Endothelial cell of umbilical vein (primary cell): ENCODE measurements at places on chromosomes 12 and 14. TPM values are rescaled to one million over a fixed set of nuclear protein-coding genes. Genes with fewer than 3 reads are reported as not detected.

DNA sequence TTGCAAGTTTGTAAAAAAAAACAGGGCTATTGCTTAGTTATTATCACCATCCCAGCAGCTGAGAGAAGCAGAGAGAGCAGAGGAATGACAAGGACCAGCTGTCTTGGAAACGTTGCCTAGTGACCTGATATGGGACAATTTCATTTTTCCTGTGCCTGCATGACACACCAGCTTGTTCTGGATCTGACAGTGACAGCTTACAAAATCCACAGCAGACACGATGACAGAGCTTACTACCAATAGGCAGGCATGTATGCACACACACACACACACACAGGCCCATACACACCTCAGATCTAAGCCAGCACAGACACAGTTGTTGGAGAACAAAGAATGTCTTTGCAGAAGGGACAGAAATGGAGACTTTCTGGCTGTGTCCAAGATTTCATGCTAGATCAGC is 25.4 kb downstream of the HSPB8 start:
- DNase-seq, result no peak

HECTD1 gene
- total RNA-seq, result 173 and 181 TPM in 2 replicates

- DNase-seq, result no peak
These were observed 551.0 kb downstream of the DIO2 start for GRCh38 chr14:79660053-79660939.

DNA sequence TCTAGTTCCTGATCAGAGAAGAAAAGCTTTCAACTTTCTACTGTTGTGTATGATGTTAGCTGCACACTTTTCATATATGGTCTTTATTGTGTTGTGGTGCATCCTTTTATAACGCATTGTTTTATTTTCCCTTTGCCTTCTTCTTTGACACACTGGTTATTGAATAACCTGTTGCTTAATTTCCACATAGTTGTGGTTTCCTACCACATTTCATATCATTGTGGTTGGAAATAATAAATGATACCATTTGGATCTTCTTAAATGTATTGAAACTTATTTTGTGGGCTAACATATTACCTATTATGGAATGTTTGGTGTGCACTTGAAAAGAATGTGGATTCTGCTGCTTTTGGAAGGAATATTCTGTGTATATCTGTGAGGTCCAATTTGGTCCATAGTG is 64.9 kb downstream of the GPHN start:
- DNase-seq, result no peak

DNA sequence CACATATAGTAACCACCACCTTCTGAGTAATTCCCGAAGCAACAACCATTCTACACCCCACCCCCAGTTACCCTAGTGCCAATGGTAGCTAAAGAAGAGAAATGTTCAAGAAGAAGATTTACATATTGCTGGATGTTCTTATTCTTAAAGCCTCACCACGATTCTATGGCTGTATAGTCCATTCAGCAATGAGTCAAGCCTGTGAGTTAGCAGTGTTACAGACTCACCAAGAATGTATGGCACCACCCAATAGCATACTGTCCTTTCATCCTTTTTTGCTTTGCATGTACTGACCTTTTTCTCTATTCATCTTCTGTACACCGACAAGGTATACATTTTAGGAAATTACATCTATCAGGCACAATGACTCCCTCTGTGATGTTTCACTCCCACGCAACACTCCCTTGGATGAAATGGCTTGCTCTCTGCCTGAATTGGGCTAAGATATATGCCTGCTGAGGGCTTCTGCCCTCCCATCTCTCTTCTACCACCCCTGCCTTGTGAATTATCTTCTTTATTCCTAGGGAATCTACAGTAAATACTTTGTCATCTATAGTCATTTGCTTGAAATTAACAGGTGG is 945.8 kb downstream of the DIO2 start:
- DNase-seq, result no peak

GRCh38 chr12:83042441-83043200 is 355.9 kb downstream of the TMTC2 start:
- DNase-seq, result no peak

DNA sequence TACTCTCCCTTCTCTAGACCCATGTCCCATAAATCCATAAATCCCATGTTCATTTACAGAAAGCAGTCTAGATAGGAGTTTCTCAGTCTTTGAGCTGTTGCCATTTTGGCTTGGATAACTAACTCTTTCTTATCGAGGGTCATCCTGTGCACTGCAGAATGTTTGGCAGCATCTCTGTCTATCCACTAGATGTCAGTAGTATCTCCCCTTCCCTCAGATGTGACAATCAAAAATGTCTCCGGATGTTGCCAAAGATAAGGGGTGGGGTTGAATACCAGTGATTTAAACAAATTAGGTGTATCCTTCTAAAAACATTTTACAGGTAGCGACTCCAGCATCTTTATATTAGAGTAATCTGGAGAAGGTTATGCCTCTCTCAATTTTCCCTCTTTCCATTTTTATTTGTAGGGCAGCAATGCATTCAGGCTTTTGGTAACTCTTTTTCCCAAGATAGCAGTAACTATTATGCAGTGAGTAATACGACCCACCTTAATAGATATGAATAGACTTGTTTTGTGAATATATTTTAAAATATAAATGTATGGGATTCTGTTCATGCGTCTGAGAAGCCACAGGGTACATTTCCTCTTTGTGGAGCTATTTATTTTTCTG is 100.7 kb downstream of the LRRK2 start:
- peak; percentile 27 for DNase-seq

DNA sequence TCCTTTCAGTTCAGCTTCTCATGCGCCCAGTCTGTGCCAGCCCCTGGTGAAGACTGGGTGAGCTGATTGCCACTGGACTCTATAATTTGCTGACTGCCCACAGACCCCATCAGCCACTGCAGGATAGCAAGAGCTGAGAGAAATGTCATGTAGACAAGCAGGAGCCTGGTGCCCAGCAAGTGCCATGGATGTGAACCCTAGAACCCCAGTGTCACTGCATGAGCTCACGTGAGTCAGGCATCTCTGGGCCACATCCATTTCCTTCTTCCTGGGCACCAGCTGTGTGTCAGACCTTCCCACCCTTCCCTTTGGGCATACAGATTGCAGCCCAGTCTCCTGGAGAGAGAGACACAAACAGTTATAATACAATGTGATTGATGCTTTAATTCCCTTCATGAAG is 73.8 kb downstream of the NTF3 start:
- DNase-seq, result no peak

- no peak for DNase-seq
These were observed 2.4 kb downstream of the ULK1 start for GRCh38 chr12:131896811-131897270.

- DNase-seq, result no peak
These were observed 8.0 kb downstream of the IL23A start for GRCh38 chr12:56346675-56347074.

GRCh38 chr14:40188006-40188405 is 755.8 kb upstream of the FBXO33 start:
- no peak for DNase-seq

ZNF891 gene
- total RNA-seq, result 1.2 and 1.5 TPM in 2 replicates

- peak; percentile 35 for DNase-seq
These were observed 211.9 kb upstream of the FAR2 start for GRCh38 chr12:28937196-28937595.

DNA sequence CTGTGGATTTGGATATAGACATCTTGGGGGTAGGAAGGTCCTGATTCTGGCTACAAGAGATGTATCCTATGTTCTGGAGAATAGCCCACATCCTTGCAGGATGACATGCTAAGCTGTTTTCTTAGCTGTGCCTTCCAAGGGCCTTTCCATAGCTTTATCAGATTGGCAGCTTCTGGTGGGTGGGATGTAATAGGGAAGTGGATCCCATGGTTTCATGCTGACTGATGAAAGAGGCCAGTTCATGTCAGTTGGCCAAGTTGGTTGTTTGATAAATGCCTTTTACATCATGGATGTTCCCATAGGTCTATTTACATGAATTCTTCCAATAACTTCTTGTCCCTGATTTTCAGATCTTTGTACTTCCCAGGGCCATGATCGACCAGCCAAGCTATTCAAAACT is 169.1 kb upstream of the RMST start:
- no peak for DNase-seq

- no peak for DNase-seq
These were observed 11.8 kb upstream of the WSCD2 start for GRCh38 chr12:108117163-108117849.

GRCh38 chr14:73997944-73998447 is 21.1 kb downstream of the ENTPD5 start:
- no peak for DNase-seq

GRCh38 chr14:68337279-68337678 is 455.6 kb downstream of the ZFP36L1 start:
- DNase-seq, result no peak

GRCh38 chr12:132444957-132445883 is 44.7 kb upstream of the FBRSL1 start:
- no peak for DNase-seq

DNA sequence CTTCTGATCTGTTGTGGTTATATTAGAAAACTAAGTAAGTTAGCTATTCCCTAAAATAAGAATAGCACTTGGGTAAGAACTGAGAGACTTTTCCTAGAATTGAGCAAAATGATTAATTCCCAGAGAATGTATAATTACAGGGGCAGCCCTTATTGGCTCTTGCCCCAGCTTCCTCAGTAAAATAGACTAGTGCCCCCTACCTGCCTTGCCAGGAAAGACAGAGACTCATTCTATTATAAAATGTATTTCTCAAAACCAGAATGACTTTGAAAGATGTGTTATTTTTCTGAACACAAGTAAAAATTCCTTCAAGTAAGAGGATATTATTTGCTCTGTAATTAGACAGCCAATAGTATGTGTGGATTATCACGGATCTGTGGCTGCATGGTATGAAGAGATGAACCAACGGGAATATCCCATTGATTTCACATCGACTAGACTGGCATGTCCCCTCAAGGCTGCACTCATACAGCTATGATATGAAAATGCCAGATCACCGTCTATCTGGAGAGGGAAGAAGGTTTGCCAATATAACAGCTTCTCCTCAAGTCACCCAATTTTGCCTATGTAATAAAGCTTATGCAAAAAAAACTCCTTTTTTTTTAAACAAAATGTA is 7.4 kb upstream of the GLRX5 start:
- no peak for DNase-seq

- DNase-seq, result no peak
These were observed 66.7 kb downstream of the RESF1 start for GRCh38 chr12:32025906-32026305.

RHEBL1 gene
- total RNA-seq, result 2.3 and 2.6 TPM in 2 replicates

- no peak for DNase-seq
These were observed 148.6 kb downstream of the FBXL14 start for GRCh38 chr12:1445807-1446206.

BBOF1 gene
- total RNA-seq, result 2.2 and 2.3 TPM in 2 replicates

DNA sequence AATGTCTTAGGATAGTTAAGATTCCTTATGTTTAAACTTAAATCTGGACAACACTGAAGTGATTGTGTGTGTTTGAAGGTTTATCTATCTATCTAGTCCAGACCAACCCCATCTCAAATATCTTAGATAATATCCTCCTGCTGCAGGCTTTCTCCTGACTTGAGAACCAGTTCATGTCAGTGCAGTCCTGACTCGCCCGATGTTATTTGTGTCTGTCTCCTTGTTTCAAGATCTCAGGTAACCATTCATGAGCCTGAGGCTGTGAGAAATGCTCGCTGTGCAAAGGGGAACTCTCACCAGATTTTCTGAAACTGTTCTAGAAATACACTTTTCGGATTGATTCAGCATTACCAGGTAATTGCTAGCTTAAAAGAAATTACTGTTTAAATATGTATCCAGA is 356.2 kb downstream of the SNAPC1 start:
- DNase-seq, result no peak
